ENCODE measurements at places on chromosomes 7 and 10.

GRCh38 chr7:46776790-46777189, 805.1 kb downstream of the TNS3 start:
- peak; percentile 36 for DNase-seq

DNA sequence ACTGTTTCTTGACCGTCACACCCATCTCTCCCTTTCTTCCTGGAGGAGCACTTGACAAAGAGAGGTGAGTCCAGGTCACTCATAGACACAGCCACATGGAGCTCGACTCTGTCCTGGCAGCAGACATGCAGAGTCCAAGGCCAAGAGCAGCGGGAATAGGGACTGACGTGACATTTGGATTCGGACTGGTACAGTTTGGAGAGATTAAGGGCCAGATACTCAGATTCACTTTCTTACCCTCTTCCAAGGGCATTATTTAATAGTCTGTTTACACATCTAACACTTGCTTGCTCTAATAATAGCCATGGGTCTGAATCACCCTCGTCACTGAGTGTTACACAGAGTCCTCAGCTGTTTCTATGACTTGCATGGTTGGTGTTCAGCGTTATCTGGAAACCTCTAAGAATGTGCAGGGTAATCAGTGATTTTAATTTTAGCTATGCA, 39.2 kb upstream of the OTUD1 start:
- peak; percentile 97 for DNase-seq

DNA sequence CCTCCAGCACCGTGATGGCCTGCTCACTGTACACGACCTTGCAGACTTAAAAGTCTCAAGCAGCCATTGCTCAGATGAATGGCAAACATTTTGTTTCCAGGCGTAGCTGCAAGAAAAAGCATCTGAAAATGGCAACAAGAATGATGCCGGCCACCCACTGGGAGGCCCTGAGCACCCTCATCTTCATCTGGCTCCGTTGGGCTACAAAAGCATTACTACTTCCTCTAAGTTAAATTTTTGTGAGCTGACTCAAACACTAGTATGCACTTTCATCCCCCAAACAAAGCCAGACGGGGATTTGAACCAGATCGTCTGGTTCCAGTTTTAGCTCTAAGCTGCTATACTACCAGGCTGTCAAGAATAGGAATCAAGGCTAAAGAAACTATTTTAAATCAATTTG, 116.6 kb upstream of the CDK1 start:
- peak; percentile 60 for DNase-seq

GRCh38 chr7:17407229-17407628, 108.8 kb downstream of the AHR start:
- DNase-seq = no peak

GRCh38 chr10:105699504-105699903, 1058.4 kb downstream of the SORCS3 start:
- no peak for DNase-seq

DNA sequence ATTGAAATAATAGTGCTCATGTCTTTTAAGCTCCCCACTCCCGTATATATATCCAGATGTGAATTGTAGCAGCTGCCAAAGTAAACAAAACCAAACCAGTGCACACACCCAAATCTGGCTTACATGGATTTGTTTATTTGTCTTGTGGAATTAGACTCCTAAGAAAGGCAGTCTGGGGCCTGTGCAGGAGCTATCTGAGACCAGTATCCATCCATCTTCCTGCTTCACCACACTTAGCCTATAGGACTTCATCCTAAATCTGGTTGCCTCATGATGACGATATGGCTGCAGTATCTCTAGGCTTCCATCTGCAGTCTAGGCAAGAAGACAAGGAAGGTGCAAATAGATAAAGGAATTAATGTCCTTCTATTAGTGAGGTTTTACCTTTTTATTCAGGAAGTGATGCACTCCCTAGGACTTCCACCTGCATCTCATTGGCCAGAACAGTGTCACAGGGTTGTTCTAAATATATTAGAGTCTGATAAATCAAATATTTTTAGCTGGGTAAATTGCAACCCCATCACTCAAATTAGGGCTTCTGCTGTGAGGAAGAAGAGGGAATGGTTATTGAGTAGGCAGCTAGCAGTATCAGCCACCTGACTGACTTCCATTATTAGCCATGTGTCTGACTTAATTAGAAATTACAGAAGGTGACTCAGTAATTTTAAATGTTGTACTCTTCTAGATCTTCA, 6.0 kb downstream of the WIPF3 start:
- peak; percentile 3 for DNase-seq

GRCh38 chr7:29749701-29750321, 56.5 kb upstream of the WIPF3 start:
- no peak for DNase-seq

- peak; percentile 51 for DNase-seq
These were observed 1011.3 kb downstream of the XPNPEP1 start for GRCh38 chr10:108911814-108912541.

GRCh38 chr10:44233561-44234482, 151.1 kb downstream of the CXCL12 start:
- DNase-seq = no peak

GRCh38 chr7:133664528-133664927, 411.6 kb downstream of the EXOC4 start:
- DNase-seq = no peak

- peak; percentile 39 for DNase-seq
These were observed 15.2 kb upstream of the PPP2R2D start for GRCh38 chr10:131885391-131886165.

GRCh38 chr7:47720141-47720906, 138.4 kb upstream of the TNS3 start:
- peak; percentile 86 for DNase-seq

- DNase-seq = no peak
These were observed 10.1 kb downstream of the HNRNPA2B1 start for GRCh38 chr7:26190417-26190869.

GRCh38 chr7:55449205-55449991, 84.3 kb downstream of the LANCL2 start:
- no peak for DNase-seq

DNA sequence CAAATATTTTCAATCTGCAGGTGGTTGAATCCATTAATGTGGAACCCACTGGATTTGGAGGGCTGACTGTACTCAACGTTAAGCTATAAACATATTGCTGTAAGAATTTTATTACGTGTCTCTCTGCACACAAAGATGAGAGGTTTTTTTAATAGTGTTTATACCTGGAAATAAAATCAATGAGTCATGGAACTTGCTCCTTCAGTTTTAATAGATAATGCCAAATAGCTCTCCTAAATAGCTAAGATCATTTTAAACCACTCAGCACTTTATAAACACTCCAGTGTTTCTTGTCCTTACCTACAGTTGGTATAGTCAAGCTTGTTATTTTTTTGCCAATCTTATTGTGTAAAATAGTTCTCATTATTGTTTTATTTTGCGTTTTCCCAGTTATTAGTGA, 455.6 kb upstream of the FZD8 start:
- DNase-seq = no peak

DNA sequence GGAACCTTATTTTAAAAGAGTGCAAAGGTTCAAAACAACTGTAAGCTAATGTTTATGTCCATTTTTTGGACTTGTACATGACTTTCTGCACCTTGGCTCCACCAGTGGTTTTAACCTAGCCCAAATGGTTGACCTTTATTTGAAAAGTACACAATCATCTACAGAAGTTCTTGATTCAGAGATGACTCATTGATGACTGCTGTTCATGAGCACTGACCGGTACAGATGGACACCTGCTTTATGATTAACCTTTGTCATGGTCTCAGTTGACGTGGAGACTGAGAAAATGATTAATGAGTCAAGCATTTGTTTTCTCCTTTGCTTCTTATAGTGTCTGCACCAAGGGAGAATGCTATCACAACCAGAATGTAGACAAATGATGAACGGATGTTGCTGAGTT, 55.7 kb upstream of the PTER start:
- DNase-seq = no peak

DNA sequence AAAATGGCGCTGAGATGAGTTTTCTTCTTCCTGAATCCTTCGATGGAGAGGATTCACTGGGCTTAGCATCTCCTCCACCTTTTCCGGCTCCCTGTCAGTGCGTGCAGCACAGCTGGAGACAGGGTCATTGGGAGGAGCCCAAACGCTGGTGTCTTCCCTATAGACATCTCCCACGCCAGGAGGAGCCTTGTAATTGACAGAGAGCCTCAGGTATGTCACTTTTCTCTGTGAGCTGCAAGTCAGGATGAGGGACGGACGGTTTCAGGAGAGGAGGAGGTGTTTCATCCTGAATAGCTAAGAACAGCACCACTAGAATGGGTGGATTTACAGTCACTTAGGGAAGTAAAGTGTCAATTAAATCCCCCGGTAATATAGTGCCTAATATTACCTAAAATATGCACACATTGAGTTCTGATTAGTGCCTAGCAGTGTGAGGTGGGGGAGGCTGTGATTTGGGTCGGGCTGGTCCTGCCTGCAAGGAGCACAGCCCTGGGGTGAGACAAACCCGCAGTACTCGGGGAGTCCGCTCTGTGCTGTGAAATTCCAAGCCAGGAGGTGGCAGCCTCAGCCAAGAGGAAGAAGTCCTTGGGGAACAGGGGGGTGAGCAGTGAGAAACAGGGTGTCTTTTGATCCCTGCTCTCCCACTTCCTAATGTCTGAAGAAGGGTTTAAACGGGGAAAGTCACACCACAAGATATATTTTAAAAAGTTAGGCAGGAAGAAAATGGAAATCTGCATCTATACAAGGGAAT, 28.2 kb downstream of the IL15RA start:
- DNase-seq = peak; percentile 71

GRCh38 chr10:22534849-22535604, 179.4 kb downstream of the PIP4K2A start:
- DNase-seq = peak; percentile 57

- peak; percentile 85 for DNase-seq
These were observed 351.2 kb downstream of the PHTF2 start for GRCh38 chr7:78149787-78150186.

GRCh38 chr7:133053321-133053891, 28.5 kb downstream of the CHCHD3 start:
- DNase-seq = peak; percentile 97

DNA sequence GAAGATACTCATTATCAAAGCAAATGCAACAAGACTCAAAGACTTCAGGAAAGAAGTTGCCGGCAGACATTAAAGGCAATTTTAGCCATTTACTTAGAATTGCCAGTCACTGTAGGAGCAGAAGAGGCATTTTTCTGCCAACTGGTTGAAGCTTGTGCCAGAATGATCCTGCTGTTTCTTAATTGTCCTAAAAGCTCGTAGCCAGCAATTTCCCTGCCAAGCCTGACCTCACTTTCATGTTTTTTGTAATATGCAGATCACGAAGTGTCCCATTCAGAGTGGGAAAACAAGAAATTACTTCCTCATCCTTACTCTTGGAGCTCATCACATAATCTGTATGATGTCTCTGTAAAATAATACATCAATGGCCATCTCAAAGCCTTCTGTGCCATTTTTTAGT, 130.9 kb upstream of the ANKRD1 start:
- DNase-seq = no peak

DNA sequence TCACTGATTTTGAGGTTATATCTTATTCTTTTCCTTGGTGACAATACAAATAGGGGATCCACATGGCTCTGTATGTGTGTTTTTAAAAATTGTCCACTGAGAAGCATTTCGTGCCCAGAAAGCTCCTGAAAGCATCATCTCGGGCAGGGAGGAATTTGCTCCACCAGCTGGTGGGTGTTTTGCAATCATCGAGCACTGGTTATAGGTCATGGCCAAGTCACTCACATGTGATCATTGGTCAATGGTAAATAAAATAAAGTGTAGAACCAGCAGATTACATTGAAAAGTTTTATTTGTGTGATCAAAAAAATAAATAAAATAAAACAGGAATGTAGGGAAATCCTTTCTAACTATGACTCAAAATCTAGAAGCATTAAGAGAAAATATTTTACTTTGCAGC, 23.0 kb upstream of the SNX13 start:
- peak; percentile 64 for DNase-seq

DNA sequence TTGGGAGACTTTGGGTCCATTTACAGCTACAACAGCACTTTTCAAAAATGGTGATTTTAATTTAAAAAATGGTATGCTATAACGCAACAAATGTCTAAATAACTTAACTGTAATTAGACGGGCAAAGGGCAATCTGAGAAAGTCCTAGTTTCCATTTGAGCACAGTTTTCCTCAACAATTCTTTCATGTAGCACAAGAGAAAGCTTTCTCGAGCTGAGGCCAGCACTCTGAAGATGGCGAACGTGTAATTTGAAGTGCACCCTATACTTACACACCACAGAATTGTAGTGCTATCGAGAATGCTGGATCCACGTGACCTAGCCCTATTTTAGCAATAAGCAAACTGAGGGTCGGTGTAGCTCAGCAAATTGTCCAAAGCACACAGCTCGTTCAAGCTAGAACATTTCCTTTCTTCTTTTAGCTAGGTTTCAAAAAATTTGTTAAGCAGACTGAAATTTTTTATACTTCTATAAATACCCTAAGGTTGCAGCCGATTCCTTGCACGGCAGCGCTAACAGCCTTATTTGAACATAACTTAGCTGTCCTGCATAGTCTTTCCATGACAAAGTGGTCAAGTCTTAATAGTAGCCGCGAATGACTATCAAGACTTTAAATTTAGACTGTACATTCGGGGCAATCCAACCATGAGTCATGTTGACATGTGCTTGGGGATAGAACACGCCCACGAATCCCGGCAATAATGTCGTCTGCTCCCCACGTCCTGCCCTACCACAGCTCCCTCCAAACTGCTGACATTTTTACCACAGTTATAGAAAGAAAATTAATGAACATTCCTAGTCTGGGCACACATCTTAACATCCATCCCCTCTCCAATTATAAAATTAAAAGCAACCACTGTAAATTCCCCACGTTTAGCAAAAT, 10.0 kb downstream of the KLF6 start:
- peak; percentile 91 for DNase-seq

GRCh38 chr10:103653581-103654037, 160.1 kb downstream of the NEURL1 start:
- DNase-seq = no peak

- DNase-seq = peak; percentile 4
These were observed 121.5 kb downstream of the SEMA3D start for GRCh38 chr7:85065306-85065705.

- DNase-seq = no peak
These were observed 29.2 kb upstream of the ADGRA1 start for GRCh38 chr10:133058331-133059092.

DNA sequence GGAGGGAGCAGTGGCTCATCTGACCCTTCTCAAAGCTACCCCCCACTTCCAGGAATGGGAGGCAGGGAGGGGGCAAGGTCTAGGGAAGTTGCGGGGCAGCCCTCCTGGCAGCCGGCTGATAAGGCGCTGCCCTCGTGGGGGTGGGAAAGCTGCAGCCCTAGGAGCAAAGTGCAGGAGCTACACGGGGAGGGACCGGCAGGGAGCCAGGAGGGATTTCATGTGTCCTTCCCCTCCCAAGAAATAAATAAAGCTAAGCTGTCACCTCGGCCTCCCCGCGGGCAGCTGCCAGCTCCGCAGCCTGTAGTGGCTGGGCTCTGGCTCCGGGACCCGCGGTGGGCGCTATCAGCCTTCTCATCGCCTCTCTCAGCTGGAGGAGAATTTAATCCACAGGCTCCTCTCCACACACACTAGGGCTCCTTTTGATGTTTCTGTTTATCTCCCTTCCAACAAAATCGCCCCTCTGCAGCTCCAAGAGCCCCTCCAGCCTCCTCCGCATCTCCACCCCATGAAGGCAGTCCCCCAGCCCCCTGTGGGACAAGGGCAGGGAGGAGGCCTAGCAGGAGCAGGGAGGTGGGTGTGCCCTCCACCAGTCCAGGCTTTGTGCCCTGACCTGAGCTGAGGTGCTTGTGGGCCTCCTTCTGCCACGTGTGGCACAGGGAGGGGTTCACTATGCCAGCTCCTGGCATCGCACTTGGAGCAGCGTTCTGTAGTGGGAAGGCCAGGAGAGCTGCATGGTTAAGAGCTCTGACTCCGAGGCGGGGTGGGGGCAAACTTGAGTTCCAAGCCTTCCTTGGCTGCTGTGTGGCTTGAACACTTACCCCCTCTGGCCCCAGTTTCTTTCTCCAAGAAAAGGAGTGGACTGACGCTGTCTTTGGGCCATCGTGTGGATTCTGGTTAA, 80.5 kb downstream of the C10orf105 start:
- DNase-seq = no peak

All from IMR-90 (cell line).